ENCODE measurements at places on chromosomes 6 and 20. TPM values are rescaled to one million over a fixed set of nuclear protein-coding genes. Genes with fewer than 3 reads are reported as not detected.

DNA sequence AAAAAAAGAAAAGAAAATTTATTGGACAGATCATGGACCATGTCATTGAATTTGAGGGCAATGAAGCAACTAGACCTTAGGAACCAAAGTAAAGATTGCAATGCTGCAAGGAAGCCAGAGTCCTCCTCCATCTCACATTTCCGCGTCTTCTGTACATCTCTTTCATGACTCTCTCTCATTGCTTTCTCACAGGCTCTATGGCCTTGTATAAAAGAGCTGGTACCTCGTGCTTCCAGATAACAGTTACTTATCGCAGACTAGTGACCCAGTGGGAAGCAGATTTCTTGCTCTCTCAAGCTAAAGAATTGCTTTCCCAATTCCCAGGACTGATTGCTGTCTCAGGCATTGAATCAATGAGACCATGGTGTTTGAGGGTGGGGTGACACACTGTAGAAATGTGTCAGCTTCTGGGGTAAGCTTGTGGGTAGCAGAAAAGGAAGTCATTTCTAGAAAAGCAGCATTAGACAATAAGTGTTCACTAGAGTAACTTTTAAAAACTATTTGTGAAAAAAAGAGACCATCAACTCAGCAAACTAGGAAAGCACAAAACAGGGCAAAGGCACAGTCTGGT lies 635.3 kb downstream of the UTRN start:
- DNase-seq, result peak; percentile 39

HLA-DRA gene
- 47.4 TPM for total RNA-seq

- DNase-seq, result no peak
These were observed 45.9 kb upstream of the RALY start for GRCh38 chr20:33947709-33948295.

- DNase-seq, result no peak
These were observed 4.9 kb upstream of the PTGIS start for GRCh38 chr20:49572857-49573256.

DNA sequence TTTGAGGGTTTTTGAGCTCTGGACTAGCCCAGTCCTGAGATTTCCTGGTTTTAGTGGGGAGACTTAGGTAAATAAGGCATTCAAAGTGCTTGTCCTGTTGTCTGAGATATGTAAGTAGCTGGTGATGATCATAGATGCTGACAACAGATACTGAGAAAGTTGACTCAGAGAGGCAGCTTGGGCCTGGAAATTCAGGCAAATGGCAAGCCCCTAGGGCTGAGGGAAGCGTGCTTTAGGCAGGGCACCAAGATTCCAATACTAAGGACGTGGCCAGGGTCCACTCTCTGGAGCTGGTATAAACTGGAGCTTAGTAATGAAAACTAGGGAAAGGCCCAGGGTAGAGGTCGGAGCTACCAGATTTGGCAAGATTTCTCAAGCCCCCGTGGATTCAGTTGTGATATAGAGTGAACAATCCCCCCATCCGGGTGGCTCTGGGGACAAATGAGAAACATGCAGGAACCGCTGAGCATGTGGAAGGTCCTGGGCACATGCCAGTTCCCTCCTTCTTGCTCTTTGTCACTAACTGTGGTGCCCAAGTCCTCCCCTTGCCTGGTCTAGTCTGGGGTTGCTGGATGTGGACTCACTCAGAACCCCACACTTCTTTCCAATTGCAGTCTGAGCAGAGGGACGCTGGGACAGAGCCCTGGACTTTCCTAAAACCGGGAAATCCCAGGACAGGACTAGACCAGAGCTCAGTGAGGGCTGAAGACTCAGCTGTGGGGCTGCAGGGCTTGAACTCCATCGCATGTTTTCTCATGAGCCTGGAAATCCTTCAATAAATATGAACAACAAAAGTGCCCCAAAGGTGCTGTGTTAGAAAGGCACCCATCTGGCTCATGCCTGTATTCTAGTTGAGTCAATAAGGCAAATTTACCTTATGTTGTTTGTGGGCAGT lies 10.3 kb downstream of the SLC22A3 start:
- no peak for DNase-seq

CD83 gene
- total RNA-seq, result 5.5 TPM

AP5S1 gene
- total RNA-seq, result 6.3 TPM

- DNase-seq, result no peak
These were observed 7.0 kb downstream of the SLC22A23 start for GRCh38 chr6:3449750-3450305.

Data from umbilical cord (tissue), 2 donors.